ENCODE measurements at places on chromosomes 2 and 18.

GRCh38 chr2:129747500-129748125 lies 231.9 kb upstream of the RAB6C start:
- DNase-seq: no peak

GRCh38 chr2:121686902-121687301 lies 37.6 kb upstream of the CLASP1 start:
- no peak for DNase-seq

- DNase-seq: no peak
Observed at GRCh38 chr18:58222432-58223125, 178.6 kb downstream of the NEDD4L start.

- DNase-seq: no peak
Observed at GRCh38 chr2:136116151-136116812, 1.7 kb downstream of the CXCR4 start.

DNA sequence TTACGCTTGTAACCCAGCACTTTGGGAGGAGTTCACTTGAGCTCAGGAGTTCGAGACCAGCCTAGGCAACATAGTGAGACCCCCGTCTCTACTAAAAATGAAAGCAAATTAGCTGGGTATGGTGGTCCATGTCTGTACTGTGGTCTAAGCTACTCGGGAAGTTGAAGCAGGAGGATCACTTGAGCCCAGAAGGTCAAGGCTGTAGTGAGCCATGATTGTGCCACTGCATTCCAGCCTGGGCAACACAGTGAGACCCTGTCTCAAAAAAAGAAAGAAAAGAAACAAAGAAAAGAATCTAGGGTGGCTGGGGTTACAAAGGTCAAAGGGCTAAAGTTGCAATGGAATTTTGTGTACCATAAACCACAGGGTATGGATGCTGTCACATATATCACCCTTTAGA lies 41.3 kb downstream of the KIF3C start:
- DNase-seq: no peak

DNA sequence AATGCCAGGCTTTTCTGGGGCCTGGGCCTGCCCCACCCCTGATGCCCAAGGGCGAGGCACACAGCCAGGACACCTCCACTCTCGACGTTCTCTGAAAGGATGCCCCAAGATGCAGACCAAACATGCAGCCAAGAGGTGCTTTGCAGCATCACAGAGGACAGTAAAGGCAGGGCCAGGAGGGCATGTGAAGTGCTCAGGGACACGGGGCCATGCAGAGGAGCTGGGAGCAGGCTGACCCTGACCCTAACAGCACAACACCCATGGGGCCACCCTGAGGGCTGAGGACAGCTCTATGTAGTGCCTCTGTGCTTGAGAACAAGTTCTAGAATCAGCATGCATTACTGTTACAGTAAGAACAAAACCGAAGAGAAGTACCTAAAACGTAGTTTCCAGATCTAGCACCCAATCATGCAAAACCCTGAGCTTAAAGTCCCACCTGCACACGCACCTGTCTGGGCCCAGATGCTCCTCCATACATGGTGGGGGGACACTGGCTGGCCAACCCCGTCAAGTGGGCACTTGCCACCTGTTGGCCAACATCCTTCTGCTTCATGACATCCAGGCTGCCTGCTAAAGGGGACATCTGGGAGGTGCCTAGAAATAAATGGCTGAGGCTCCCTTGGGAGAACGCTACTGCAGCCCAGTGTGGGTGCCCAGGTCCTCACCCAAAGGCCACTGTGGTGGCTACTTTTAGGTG lies 15.4 kb downstream of the HS6ST1 start:
- no peak for DNase-seq

DNA sequence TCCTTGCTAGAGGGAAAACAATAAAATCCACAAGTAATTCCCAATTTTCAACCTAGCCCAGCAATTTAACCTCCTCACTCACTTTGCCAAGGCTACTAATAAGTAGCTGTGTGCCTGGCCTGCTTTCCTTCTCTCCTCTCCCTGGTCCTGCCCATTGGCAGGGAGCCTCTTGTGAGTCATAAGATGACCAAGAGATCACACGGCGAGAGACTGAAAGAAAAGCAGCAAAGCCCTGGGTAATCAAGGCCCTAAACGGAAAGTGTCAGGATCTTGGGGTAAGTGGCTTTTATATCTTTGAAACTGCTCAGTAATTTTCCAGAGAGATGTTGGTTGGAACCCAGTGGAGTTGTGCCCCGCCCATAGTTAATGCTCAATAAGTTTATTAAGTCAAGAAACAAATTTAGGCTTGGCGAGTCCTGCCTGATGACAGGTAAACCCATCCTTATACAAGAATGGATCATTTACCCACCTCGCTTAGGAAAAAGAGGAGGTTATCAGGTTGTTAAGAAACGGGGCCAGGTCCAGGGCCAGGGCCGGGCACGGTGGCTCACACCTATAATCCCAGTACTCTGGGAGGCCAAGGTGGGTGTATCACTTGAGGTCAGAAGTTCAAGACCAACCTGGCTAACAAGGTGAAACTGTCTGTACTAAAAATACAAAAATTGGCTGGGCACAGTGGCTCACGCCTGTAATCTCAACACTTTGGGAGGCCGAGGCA lies 10.0 kb upstream of the ADAM17 start:
- DNase-seq: peak; percentile 95

DNA sequence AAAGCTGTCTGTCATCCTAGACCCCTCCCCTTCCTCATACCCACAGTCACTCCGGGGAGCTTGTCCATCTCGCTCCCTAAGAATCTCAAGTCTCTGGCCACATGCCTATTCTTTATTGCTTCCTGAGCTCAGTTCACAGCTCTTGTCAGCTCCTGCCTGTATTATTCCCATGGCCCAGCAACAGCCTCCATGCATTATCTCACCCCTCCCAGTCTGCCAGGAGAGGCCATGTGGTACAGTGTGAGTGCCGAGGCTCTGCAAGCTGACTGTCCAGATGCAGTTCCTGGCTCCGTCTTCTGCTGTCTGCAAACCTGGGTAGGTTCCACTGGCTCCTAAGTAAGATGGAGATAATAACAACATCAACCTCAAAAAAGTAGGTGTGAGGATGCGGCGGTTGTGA lies 79.7 kb downstream of the MRPS9 start:
- no peak for DNase-seq

- no peak for DNase-seq
Observed at GRCh38 chr2:23411752-23412431, 26.9 kb downstream of the KLHL29 start.

GRCh38 chr18:22745966-22746365 lies 187.2 kb upstream of the RBBP8 start:
- DNase-seq: no peak

DNA sequence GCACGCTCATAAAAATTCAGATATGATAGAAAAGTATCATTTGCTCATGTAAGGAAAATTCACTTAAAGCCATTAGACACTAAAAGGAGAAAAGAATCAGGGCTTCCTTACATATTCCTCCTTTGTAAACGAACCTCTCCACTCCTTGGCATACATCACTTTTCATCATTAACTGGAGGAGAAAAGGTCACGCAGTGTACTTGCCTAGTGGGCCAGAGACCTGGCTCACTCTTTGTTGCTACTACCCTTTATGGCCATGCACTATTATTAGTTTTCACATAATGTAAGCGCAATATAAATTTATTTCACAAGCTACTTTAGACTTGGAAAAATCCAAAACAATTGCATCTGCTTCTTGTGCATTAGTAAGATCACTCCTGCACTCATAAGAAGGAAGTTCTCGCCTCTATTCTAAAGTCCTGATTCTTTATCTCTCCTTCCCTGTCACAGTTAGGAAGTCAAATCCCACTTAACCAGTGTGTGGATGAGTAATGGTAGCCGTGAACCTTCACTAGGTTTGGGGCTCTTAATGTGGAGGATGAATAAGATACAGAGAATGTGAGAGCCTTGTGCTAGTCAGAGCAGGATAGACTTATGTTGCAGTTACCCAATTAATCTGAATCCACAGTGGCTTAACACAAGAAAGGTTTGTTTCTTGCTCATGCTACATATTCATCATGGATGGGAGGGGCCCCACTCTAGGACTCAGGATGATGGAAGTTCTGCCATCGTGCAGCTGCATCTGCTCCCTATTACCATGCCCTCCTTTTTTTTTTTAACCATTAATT lies 115.0 kb upstream of the GLS start:
- peak; percentile 80 for DNase-seq

DNA sequence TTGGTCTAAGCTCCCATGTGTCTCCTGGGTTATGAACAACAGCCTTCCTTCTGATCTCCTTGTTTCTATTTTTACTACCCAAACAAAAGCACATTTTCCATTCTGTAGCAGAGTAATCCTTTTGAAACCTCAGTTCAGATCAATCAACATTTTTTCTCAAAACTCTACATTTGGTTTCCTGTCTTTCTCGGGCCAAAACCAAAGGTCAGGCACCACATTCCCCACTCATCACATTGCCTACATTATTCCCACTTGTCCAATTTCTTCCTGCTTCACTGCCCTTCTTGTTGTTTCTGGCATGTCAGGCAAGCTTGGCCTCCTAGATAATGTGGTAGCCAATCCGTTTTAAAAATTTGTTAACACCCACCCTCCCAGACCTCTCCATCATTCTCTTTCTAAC lies 196.8 kb downstream of the PPP1R1C start:
- no peak for DNase-seq

DNA sequence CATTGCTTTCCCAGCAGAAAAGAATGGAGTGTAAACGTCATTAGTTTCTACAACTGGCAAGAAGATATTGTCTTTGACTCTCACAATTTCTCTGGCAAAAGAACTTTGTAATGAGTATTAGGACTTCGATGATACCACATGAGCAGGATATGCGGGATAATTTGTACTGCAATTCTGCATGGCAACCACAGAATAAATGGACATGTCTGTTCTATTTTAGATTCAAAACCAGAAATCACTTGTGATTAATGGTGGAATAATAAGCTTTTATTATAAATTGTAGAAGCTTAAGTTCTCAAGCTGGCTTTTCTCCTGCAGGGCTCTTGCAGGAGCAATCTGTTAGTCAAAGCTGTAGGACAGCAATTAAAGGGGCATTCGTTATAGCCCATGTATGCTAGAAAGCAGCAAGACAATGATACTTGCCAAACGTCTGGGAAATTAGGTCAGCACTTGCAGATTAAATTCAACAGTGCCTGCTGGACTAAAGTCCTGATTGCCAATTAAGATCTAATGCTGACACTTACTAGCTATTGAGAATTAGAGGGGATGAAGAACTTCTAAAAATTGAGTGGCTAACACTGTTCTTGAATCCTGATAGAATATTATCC lies 177.9 kb downstream of the PTH2R start:
- no peak for DNase-seq

DNA sequence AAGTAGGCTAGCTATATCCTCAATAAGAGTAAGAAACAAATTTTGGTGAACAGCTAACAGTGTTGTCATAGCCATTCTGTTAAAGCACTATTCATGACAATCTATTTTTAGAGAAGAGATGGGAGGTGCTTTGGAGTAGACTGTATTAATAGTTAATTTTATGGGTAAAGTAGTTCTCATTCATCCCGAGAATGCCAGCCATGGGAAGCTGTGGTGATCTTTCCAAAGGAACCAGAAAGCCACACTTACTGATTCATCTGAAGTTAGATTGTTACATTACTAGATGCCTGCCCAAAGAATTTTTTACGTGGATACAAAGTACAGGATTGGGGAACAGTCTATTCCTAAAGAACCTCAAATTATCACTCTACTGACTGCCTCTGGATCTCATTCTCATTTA lies 74.6 kb downstream of the ZRANB3 start:
- DNase-seq: no peak

DNA sequence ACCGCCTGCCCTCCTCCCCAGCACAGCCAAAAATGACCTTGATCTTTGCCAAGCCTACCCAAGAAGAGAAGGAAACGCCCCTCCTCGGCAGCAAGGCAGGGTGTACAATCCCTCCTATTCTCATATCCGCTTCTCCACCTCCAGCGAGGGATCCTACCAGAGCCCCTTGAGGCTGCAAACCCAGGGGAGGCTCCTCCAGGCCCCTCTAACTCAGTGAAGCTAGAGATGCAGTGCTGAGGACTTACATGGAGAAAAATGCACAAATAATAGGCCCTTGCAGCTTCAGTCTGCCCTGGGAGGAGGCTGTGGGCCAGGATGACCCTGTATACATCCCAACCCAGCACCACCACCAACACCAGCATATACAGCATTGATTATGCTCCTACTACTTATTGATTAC lies 46.9 kb upstream of the POMC start:
- DNase-seq: no peak

DNA sequence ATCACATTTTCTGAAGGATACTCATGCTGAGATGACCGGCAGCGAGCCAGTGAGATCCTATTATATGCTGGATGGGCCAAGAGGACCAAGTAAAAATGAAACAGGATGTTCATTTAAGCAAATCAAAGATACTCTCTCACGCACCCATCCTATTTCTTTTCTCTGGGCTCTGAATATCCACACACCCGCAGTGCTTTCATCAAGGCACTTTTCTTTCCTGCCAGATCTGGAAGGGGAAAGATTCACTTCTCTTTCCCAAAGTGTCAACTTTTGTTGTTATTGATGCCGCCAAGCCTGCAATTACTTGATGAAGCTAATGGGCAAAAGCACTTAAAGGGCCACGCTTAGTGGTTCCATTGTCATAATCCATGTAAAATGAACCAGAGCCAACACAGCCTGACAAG lies 191.9 kb upstream of the CHAC2 start:
- DNase-seq: no peak

DNA sequence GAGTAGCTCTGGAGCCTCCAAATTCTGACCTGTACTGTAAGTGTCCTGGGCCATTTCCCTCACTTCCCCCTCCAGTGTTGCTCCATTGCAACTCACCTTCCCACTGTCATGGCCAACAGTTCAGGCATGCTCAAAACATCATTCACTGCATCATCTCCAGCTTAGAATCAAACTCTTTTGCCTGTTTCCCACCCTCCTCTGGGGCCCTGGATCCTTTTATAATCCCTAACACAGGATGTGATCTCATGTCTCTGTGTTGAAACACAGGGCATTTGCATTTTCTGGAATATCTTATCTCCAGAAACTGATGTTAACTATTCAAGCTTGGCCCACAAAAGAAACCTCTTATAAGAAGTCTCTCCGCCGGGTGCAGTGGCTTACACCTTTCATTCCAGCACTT lies 3.0 kb downstream of the DPP4 start:
- DNase-seq: no peak

DNA sequence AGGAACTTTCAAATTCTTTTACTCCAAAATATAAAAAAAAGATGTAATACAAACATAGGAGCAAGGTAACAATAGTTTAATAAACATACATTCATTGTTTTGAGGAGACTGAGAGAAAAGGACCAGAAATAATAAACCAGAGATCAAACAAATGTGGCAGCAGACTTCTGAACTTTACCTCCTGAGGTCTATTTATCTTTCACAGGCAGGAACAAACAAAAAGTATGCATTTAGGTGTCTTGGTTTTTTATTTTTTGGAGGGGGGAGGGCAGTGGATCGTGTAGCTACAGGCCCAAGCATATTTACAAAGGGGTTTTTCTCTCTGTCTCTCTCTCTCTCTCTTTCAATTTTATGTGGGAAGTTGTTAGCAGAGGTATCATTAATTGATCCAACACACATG lies 5.6 kb downstream of the PPP4R1 start:
- no peak for DNase-seq

GRCh38 chr2:206573793-206574192 lies 68.5 kb upstream of the FAM237A start:
- DNase-seq: no peak

- DNase-seq: peak; percentile 65
Observed at GRCh38 chr2:64646007-64646880, 7.5 kb downstream of the SERTAD2 start.
